ENCODE measurements at places on chromosomes 3 and 15.
A peak's percentile ranks its signal among the peaks of the same experiment; 100 is the strongest.

DNA sequence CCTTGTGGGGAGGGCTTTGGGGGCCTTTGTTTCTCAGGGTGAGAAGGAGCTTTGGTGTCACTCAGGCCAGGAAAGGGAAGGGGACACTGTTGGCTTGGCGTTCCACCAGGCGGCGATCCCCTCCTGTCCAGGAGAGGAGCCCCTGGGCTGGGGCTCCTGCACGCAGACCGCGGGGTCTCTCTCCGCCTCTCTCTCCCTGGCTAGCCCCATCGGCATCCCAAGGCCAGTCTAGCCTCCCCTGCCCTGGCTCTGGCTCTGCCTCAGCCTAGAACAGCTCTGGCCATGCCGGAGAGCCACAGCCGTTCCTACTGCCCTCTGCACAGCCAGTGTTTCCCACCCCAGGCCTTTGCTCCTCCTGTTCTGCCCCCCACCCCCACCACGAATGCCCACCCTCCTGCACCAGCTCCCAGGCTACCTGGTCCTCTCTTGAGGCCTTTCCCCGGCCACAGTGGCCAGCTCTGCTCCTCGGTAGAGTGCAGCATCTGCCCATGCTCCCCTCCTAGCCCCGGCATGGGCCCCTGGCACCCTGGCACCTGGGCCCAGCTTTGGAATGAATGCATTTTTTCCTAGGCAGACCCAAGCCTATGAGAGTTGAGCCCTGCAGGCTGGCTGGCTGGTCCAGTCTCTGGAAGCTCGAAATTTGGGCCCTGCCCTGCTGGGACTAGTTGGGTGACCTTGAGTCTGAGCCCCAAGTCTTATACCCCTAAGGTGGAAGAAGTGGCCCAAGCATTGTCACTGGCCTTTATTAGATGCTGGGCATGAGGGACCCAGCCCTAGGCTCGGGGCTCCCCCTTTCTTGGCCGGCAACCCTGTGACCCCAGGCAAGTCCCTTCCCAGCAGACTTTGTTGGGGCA, 2.4 kb downstream of the PLXNA1 start:
- DNase-seq = no peak

- DNase-seq = no peak
These were observed 591.2 kb downstream of the FHIT start for GRCh38 chr3:60660026-60660425.

DNA sequence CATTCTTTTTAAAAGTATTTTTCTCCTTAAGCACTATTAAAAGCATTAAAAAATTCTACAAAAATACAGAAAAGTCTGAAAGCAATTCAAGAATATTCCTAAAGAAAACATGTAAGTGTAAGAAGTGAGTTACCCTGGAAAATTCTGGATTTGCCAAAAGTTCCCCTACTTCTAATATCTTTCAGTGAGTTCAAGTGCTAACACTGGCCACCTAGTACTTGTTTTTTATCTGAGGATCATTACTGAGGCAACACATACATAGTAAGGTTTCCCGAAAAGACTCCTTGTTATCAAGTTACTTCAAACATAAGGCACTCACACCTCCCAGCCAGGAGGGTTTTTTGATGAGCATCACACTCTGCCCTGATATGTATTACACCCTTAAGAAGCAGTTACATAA, 158.4 kb downstream of the TIGIT start:
- no peak for DNase-seq

- no peak for DNase-seq
These were observed 44.6 kb downstream of the TFG start for GRCh38 chr3:100753846-100754245.

- DNase-seq = no peak
These were observed 530.1 kb downstream of the ZNF385D start for GRCh38 chr3:21220944-21221343.

DNA sequence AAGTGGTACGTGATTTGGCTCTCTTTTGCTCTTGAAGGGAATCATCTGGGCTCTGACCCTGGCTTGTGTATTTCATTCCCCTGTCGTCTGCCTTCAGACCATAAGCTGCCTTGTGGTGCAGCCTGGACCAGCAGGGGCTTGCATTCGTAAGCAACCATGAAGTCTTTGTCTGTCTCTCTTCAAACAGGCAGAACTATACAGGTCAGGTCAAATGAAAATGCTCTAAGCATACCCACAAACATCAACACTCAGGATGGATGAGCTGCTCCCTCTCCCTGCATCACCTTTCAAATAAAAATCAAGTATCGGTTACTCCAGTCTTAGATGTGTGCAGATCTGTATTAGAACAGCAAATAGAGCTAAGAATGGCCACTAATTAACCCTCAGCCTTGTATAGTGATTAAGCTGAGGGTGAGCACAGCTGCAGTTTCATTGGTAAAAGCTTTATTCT, 268.6 kb upstream of the UBE2E1 start:
- no peak for DNase-seq

DNA sequence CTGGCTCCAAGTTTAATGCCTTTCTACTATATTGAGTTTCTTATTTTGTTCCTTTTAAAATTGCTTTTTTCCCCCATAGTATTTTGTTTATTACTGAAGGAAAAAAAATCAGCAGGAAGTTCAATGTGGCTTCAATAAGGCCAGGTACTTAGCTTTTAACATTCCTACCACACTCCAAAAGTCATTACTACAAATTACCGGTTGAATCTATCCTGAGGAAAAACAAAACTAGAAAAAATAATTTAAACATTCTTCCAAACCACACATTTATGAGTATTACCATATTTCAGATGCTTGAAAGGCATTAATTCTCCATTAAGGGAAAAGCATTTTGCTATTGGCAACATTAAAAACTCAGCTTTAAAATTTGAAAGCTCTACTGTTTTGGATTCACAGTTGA, 20.2 kb upstream of the TNFSF10 start:
- DNase-seq = no peak

DNA sequence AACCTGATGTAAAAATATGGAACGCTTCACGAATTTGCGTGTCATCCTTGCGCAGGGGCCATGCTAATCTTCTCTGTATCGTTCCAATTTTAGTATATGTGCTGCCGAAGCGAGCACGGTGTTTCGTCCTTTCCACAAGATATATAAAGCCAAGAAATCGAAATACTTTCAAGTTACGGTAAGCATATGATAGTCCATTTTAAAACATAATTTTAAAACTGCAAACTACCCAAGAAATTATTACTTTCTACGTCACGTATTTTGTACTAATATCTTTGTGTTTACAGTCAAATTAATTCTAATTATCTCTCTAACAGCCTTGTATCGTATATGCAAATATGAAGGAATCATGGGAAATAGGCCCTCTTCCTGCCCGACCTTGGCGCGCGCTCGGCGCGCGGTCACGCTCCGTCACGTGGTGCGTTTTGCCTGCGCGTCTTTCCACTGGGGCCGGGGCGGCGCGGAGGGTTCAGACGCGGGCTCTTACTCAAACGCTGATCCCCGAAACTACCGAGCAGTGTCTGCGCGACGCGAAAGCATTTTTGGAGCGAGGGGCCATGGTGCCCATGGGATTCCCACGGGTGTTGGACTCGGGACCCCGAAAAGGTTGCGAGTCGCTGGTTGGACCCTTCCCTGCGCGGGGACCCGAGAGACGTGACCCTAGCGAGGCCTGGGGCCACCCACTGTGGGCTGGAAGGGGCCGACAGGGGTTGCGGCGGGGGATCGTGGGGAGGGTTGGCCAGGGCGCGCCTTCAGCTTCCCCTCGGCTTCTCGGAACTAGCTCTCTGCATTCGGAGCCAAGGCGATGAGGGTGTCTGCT, at the start of gene RNU6-1:
RNU6-1 (minus strand) TSS at position 117 of the 820 bp plus-strand sequence.
- DNase-seq = peak; percentile 97

DNA sequence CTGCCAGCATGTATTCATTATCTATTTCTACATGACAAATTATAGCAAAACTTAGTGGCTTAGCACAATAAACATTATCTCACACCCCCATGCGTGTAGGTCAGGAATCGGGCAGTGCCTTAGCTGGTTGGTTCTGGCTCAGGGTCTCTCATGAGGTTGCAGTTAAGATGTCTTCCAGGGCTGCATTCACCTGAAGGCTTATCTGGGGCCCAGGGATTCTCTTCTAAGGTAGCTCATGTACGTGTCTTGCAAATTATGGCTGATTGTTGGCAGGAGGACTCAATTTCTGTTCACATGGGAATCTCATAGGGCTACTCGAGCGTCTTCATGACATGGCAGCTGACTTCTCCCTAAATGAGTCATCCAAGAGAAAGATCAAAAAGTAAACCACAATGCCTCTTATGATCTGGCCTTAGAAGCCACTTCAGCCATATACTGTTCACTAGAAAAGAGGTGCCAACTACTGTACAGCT, 42.9 kb upstream of the TSC22D2 start:
- DNase-seq = no peak

DNA sequence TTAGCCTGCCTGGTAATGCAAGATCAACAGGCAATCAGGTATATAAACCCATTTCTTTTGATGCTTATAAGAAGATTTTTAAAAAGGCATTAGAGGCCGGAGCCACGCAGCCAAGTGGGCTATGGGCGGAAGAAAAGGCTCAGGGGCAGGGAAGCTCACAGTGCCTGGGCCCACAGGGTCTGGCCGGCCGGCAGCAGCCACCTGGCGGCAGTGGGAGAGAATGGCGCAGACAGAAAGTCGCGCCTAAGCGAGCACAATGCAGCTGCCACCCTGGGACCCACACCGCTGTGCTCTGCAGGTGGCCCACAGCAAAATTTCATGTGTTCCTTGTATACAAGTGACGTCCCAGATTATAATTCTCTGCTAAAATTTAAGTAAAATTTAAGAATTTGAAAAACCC, 448.6 kb upstream of the RASGRP1 start:
- DNase-seq = no peak

DNA sequence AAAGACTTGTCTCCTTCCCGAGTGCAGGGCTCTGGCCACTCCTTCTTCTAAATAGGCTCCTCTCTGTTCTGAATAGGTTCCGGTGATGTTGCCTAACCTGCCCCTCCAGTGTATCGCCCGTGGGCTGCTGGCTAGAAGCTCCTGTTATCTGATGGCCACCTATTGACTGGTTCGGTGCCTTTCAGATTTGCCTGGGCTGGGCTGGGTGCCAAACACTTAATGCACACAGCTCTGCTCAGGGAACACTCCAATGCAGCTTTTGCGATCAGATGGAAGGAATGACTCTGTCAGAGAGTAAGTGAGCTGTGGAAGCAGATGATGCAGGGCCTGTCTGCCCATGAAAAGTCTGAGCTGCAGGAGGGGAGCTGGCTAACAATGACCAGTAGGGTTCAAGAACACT, 112.9 kb downstream of the CORO2B start:
- DNase-seq = no peak

DNA sequence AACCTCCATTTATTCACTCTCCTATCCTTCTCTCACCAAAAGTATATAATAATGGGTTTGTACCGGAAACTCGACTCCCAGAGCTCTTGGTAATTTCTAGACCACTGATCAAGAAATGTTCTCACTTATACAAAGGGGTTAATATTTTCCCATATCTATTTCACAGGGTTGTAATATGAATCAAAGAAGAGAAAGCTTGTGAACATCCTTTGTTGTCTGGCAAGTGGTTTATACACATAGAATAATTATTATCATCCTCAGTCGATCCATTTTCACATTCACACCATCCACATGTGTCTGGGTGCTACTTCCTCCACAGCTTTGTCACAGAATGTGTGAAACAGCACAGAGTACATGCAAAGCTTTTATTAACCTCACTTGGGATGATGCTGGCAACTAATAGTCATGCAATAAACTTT, 29.9 kb upstream of the STT3B start:
- no peak for DNase-seq

DNA sequence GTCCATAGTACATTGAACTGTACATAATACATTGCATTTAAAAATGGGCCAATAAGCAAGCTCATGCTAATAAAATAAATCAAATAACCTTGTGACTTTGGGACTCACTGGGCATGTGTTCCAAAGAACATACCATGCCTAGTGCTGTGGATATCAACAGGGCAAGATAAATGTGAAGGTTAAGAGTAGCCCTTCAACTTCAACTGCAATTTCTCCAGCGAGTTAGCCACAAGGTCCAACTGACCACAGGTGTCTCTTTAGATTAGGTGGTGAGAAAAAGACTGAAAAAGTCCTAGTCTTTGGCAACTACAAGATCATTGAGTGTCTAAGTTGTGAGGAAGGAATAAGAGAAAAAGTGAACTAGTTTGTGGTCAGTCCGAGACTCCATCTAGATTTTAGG, 78.3 kb upstream of the ATP11B start:
- DNase-seq = no peak

GRCh38 chr3:67109651-67110204, 111.6 kb downstream of the KBTBD8 start:
- no peak for DNase-seq

GRCh38 chr3:120436523-120437050, 14.2 kb downstream of the FSTL1 start:
- DNase-seq = peak; percentile 24

DNA sequence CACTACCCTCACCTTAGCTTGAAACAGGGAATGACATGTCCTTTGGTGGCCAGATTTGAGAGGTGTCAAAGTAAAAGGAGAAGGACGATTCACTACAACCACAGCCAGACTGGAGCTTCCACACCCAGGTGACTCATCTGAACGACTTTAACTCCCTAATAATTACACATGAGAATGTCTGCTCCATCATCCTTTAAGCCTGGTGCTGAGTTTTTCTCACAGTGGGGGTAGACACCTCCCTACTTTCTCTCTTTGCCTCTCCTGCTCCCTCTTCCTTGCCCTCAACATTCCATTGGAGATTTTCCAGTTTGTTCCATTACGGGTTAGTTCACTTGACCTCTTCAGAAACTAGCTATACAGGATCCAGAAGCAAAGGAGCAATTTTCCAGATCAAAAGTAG, 154.3 kb upstream of the BHLHE40 start:
- DNase-seq = no peak

DNA sequence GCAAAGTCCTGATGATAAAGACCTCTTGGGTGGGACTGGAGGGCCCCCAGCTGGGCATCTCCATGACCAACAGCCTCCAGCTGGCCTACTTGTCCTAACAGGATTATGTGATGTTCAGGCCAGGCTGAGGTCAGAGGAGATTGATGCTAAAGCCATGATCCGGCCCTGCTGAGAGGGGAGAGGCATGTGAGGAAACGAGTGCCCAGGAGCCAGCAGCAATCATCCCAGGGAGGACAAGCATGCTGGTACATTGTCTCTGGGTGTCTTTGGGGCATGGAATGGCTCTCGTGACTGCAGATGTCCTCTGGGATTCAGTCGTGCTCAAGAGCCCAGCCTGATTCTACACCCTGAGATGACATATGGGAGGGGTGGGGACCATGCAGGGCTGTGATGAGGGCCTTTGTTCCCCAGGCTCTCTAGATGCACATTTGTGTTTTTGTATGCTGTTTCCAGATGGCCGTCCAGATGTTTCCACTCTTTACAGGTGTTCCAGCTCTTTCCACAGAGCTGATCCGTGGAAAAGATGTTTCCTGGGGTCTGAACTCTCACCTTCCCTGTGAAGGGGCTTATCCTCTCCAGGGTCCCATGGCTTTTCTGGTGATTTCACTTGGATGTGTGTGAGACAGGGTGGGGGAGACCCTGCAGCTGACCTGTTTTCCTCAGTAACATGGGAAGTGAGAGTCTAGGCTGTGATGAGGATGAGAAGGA, 20.2 kb downstream of the SLC24A1 start:
- no peak for DNase-seq
